ENCODE measurements at places on chromosomes 7 and 10.
A peak's percentile ranks its signal among the peaks of the same experiment; 100 is the strongest.

- DNase-seq = no peak
Measured at GRCh38 chr7:79376299-79377025, 77.0 kb downstream of the MAGI2 start.

DNA sequence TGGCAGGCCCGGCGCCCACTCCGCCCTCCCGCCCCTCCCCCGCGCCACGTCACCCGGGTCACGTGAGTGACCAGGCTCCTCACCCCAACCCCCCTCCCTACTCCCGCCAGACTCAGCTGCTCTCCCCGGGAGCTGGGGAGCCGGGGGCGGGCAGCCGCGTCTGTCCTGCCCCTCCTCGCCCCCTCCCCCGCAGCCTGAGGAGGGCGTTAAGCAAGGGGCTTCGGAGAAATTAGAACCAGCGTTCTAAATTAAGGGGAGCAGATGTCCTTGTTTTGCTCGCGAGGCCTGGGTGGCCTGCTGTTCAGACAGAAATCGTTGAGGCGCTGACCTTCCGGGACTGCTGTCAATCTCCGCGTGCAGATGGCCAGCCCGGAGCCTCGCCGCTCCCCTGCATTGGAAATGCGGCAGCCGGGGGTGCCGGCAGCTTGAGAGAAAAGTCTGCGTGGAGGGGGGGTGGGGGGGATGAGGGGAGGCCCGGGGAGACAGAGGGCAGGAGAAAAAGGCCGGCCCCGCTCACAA lies 102.2 kb upstream of the ZNF438 start:
- peak; percentile 76 for DNase-seq

GRCh38 chr10:35386594-35387174 lies 50.4 kb downstream of the CCNY start:
- no peak for DNase-seq

GRCh38 chr10:75408911-75409885 lies 7.6 kb upstream of the ZNF503 start:
- DNase-seq = peak; percentile 29

DNA sequence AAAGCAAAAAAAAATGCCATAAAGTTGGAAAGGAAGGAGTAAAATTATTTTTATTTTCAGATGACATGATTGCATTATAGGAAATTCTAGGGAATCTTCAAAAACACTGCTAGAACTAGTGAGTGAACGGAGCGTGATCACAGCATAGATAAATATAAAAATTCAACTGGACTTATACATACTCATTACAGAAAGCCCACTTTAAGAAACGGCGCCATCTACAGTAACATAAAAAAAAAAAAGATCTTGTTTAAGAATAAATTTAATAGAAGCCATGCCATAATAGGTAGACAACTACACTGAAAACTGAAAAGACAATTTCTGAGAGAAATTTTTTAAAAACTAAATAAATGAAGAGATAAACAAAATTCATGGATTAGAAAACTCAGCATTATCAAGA lies 623.1 kb upstream of the MGMT start:
- no peak for DNase-seq

- DNase-seq = no peak
Measured at GRCh38 chr10:110755781-110756180, 111.6 kb downstream of the RBM20 start.

DNA sequence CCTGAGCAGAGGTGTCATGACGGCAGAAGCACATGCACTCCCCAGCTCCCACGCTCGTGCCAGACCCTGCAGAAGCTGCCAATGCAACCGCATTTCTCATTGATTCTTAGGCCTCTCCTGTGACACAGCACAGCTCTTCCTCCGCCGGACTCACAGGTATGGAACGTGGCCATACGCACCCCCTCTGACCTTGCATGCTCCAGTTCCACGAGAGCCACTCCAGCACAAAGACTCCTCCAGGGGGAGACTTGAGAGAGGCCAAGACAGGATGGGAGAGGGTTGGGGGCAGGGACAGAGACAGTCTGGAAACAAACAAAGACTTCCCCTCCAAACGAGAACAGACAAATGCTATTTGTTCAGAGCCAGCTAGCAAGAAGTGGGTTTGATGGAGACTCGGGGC lies 124.3 kb upstream of the PPP2R2D start:
- no peak for DNase-seq

DNA sequence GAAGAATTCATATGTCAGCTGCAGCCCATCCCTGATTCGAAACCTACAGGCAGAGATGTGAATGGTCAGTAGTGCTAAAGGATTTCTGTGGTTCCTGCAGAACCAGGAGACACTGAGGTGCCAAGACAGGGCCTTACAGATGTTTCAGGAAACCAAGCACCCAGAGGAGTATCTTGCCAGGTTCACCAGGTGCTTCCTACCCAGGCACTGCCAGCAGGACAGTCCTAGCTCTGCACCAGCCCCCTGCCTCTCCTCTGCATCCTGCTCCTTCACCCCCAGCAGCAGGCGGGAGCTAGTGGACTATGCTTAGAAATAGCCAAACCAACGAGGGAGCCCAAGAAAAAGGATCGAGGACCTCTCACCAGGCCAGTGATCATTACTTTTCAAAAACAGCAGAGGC lies 4.2 kb upstream of the IKZF1 start:
- no peak for DNase-seq

DNA sequence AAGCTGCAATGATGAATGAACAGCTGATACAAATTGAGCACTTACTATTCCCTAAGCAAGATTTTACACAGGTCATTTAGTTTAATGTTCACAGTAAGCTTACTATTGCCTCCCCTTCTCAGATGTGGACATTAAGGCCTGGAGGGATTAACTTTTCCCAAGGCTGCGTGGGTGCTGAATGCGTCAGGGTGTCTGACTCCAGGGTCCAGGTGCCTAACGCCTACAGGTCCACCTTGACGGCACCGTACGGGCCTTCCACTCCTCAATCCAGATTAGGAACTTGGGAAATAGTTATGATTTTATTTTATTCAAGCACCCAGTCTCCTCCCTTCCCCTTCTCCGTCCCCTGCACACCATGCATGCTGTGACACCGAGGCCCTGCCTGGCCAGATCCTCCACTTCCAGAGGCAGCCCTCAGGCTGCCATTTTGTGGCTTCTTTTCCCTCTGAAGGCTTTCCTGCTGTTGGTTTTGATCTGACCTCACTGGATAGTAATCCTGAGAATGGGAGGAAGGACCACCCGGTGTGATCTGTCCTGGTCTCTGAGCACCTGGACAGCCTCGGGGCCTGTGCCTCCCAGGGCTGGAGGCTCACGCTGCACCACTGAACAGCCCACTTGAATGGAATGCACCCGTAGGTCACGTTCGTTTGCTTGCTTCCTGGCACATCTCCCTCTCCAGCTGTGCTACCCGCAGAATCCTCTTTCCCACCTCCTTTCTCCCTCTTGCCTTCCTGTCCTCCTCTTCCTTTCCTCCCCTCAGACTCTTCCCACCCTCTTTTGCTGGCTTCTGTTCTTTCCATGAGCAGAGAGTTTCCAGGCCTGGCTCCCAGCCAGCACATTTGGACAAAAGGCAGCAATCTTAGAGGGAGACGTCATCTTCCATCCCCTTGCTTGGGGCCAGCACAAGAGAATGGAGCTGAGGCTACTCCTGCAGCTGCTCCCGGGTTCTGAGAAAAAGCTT lies 14.4 kb downstream of the DENND2A start:
- no peak for DNase-seq

DNA sequence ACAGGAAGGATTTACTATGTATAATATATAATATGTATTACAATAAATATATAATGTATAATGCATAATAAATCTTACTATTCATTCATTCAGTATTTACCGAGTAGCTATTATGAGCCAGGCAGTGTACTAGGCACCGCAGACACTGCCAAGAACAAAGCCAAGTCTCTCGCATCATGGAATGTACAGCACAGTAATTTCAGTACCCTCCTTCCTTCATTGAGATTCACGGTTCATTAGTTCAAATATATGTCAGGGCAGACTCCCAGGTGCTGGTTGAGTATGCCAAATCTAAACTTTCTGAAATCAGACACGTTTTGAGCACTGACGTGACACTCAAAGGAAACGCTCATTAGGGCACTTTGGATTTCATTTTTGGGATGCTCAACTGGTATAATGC lies 9.1 kb downstream of the USP6NL start:
- peak; percentile 26 for DNase-seq

GRCh38 chr10:13810568-13810967 lies 223.8 kb downstream of the PRPF18 start:
- no peak for DNase-seq

DNA sequence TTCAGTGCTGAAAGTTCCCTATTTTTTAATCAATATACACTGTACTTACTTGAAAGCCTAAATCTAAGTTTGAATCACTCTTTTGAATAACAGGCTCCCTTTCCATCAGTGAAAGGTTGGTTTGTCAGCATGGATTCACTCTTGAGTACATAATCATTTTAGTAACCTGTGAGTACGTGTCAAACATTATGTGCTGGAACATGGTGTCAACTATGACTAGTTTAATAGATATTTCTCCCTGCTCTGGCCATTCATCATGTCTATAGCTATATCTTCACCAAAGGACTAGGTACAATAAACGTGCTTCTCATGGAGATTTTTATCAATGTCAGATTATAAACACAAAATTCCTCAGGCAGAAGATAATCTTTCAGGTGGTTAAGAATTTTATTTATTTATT lies 61.7 kb upstream of the MDFIC start:
- DNase-seq = no peak

DNA sequence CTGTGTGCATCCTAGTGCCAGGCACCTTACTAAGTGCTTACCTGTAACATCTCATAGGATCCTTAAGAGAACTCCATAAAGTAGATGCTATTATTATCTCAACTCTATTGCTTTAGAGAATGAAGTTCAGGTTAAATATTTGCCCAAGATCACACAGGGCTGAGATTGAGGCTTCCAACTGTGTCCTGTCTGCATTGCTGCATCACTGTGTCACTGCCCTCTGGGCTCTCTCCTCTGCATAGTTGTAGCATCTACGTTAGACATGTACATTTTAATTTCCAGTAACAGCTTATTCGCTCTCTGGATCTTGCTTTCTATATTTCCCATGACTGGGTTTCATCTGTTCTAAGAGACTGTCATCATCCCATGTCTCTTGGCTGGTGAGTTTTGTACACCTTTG lies 63.6 kb upstream of the FZD8 start:
- DNase-seq = no peak

Data from activated naive CD4-positive, alpha-beta T cell treated with anti-CD3 and anti-CD28 coated beads for 36 hours (primary cell).